NCI-H1105 (cell line): ENCODE measurements at places on chromosomes 5 and 9.
A peak's percentile ranks its signal among the peaks of the same experiment; 100 is the strongest.

DNA sequence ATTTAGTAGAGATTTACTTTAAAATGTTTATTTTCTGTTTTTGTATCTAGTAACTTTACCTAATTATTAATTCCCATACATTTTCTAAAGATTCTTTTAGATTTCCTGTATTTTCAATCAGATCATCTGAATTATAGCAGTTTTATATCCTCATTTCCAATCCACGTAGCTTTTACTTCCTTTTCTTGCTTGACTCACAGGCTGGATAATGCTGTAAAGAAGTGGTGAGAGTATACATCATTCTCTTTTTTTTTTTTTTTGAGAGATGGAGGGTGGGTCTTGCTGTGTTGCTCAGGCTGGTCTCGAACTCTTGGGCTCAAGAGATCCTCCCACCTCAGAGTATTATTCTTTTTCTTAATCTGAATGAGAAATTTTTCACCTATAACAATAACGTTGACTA, 11.2 kb upstream of the SETX start:
- no peak for DNase-seq

- no peak for DNase-seq
These were observed 293.2 kb downstream of the ARHGAP26 start for GRCh38 chr5:143063175-143063970.

GRCh38 chr5:3386637-3387036, 209.0 kb upstream of the IRX1 start:
- no peak for DNase-seq

- DNase-seq = peak; percentile 50
These were observed 532.4 kb downstream of the DNAH5 start for GRCh38 chr5:13412040-13412595.

DNA sequence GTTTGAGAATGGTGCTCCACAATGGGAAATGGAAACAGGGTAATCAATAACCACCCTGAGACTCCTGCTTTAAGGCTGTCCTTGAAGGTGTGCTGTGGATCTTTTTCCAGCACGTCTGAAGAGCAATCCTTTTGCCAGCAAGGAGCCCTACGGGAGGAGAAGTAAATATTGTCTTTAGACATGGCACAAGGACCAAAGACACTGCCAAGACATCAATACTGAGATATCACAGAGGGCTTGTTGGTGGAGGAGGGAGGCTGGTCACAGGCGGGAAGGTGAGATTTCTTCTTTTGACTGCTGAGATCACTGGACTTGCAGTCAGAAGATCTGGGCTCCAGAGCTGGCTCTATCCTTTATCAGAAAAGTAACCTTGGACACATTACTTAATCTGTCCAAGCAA, 135.0 kb upstream of the ZNF462 start:
- no peak for DNase-seq

DNA sequence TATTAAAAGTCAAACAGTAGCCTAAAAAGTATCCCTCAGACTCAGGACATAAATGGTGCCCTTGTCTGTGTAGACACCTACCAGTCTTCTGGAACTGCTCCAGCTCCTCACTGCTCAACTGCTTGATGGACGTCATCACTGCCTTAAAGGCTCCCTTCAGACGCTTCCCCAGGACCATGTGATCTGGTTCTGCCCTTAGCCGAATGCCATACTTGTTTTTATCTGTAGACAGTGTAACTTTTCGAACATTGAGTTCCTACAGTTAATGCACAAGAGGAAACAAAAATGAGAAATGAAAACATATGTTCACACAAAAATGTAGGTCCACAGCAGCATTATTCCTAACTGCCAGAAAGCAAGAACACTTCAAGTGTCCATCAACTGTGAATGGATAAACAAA, 46.2 kb downstream of the IARS1 start:
- DNase-seq = no peak

DNA sequence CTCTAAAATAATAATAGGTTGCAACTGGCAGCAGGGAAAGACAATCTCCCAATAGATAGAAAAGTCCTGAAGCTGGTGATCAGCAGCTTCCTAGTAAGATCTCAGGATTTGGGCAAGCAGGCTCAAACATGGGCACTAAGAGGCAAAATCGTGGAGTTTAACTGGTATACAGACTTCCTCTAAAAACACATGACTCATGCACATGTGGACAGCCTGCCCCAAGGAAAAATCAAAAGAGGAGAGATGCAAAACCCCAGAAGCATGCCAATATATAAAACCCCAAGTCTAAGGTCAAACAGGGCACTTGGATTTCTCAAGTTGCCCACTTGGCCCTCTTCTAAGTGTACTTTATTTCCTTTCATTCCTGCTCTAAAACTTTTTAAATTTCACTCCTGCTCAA, 62.8 kb downstream of the CDKN2A start:
- DNase-seq = no peak

- no peak for DNase-seq
These were observed 515.6 kb upstream of the ST8SIA4 start for GRCh38 chr5:101418713-101419118.

DNA sequence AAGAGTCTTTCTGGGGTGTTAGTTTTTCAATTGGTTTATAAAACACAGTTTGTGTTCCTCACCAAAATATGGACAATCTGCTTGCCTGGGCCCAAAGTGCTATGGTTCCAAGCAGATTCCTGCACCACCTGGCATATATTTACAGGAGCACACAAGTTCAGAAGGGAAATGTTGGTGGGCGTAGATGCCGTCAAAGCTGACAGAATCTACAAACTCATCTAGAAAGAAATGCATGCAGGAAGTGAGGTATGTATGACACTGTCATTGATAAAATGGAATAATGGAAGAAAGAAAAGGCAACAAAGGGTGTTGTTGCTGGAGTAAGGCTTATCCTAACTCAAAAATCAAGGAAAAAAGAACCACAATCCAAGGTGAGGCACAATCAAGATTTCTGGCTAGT, 225.8 kb downstream of the MLLT3 start:
- DNase-seq = no peak

- DNase-seq = no peak
These were observed 167.5 kb downstream of the CDK5RAP2 start for GRCh38 chr9:120412425-120412951.

- DNase-seq = no peak
These were observed 94.2 kb upstream of the TARS1 start for GRCh38 chr5:33346534-33346933.

DNA sequence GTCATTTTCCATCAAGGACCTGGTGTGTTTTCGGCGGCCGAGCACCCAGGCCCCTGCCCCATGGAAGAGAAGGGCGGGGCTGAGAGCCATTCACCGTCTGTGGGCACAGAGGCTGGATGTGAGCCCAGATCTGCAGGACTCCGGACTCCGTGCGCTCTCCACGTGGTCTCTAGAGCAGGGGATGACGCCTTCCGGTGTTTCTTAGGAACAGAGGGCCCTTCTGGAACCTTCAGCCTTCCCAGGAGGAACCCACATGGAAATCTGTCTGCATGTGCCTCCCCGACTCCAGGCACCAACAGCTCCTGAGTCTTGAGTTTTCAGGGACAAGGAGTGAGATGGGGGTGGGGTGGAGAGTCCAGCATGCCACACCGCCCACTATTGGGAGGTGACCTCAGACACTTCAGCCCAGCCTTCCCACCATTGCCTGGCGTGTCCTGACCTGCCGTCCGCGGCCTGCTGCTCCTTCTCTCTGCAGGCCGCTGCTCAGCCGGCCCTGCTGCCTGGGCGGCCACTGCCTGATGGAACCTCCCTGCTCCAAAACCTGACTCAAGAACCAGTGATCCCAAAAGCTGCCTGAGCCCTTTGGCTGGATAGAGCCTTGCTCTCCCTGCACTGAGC, 2.4 kb upstream of the RXRA start:
- no peak for DNase-seq

- DNase-seq = no peak
These were observed 71.2 kb upstream of the GLIS3 start for GRCh38 chr9:4371108-4371507.

DNA sequence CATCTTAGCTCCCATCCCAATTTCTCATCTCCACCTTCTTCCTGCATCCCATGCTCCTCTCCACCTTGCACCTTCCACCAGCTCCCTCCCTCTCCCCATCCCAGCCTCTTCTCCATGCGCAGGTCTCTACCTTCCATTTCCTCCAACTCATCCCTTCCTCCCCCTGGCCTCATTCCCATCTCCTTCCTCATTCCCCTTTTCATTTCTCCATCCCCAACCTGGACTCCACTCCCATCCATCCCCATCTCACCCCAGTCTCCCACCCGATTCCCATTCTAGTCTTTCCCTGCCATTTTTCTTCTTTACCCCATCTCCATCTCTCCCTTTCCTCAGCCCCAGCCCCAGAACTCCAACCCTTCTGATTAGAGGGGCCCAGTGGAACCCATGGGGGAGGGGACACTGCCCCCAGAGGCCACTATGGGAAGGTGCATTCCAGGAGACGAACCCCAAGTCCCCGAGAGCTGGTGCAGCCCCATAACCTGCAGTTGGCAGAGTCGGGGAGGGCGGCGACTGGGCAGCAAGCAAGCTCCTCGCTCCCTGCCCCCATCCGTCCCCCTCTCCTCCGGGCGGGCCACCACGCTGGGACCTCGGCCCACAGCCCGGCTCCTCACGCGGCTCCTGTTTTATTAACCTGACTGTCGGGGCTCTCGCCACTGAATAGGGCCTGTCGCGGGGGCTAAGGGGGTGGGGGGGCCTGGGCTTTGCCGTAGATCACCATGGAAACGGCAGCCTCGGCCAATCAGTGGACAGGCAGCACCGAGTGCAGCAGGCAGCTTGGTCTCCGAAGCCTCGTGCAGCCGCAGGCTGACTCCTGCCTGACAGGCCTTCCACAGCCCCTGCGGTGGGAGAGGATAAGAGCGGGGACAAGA, 66.7 kb downstream of the PCDH1 start:
- DNase-seq = peak; percentile 28

- DNase-seq = no peak
These were observed 152.5 kb downstream of the PPP2R2B start for GRCh38 chr5:146726020-146726419.

GRCh38 chr9:131297903-131298302, 8.4 kb downstream of the PLPP7 start:
- no peak for DNase-seq

GRCh38 chr5:180798193-180798592, 4.4 kb downstream of the MGAT1 start:
- DNase-seq = no peak

DNA sequence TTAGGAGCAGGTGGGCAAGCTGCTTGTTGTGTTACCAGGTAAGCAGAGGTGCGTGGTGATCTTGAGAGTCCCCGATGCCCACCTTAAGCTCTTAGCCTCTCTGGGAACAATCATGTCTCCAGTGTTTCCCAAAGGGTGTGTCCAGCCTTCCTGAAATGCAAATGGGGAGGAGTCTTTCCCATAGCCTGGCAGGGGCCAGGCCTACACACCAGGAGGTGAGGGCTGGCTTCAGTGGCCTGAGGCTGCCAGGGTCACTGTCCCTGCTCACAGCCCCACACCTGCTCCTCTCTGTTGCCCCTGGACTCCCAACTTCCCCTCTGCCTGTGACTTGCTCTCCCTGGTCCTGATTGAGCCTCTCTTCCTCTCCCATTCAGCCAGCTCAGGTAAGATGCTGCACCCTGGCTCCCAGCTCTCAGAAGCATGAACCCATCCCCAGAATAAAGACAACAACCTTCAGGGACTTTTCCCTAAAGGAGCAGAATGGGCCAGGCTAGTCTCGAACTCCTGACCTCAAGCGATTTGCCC, 65.7 kb upstream of the PHYKPL start:
- no peak for DNase-seq

- DNase-seq = no peak
These were observed 18.8 kb upstream of the PRLR start for GRCh38 chr5:35248843-35249780.

- no peak for DNase-seq
These were observed 275.2 kb downstream of the CWC27 start for GRCh38 chr5:65043843-65044359.

DNA sequence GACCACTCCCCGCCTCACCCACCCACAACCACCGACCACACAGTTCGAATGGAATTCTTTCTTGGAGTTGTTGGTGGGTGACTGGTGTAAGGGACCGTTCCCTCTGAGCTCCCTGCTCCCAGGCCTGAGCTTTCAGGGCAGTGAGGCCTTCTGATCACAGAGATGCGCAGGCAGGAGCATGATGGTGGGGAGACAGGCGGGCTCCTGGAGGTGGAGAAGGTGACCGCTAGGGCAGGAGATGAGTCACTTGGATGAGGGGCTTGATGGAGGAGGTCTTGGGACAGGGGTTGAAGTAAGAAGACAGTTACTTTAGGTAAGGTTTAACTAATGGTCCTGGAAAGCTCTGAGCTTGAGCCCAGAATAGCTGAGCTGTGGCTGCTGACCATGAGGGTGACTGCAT, 88.5 kb downstream of the HSPA4 start:
- no peak for DNase-seq

DNA sequence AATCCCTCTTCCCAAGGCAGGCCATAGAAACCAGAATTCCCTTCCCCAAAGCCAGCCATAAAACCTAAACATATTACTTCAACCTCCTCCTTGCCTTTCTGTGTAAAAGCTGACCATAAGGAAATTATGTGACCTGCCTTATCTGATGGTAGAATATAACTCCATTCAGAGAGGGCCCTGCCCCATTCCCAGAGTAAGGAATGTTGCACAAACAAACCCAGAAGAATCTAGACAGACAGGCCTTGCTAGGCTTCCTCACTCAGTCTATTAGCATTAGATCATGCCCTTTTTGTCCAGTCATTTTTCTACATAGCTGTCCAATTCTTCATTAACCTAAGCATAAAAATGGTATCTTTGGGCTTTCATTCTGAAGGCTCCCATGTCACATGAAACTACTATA, 17.8 kb upstream of the IFNB1 start:
- DNase-seq = no peak

- no peak for DNase-seq
These were observed 25.5 kb upstream of the SLC25A51 start for GRCh38 chr9:37929441-37929895.

DNA sequence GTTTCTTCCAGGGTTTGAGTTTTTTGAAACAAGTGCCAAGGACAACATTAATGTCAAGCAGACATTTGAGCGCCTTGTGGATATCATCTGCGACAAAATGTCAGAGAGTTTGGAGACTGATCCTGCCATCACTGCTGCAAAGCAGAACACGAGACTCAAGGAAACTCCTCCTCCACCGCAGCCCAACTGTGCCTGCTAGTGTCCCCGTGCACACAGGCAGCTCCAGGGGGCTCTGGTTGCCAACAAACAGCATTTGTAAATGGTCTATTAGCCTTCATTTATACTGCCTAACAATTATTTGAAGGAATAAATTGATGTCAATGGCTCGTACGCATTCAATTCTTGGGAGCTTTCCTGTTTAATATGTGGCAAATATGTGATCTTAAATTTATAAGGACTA, 268.3 kb downstream of the RAB3C start:
- no peak for DNase-seq

GRCh38 chr5:96285823-96286222, 147.2 kb downstream of the PCSK1 start:
- no peak for DNase-seq

DNA sequence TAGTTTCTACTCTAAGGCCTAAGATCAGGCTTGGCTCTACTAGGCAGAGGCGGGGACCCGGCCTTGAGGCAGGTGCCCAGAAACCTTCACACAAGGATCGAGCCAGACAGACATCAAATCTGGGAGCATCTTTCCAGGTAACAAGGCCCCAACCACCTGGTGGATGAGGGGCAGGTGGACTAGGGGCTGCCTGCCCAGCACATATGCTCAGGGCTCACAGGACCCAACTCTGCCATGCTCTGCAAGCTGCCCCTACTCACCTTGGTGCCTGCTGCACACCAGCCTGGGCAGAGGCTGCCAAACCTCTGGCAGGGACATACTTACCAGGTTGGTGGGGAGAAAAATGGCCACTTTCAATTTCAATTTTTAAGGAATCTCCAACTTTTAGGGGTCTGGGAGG, 2.2 kb upstream of the ZNF618 start:
- no peak for DNase-seq
